ENCODE measurements at places on chromosomes 6 and 20.

- peak; percentile 97 for DNase-seq
These were observed 14.7 kb downstream of the UQCC2 start for GRCh38 chr6:33696548-33697518.

DNA sequence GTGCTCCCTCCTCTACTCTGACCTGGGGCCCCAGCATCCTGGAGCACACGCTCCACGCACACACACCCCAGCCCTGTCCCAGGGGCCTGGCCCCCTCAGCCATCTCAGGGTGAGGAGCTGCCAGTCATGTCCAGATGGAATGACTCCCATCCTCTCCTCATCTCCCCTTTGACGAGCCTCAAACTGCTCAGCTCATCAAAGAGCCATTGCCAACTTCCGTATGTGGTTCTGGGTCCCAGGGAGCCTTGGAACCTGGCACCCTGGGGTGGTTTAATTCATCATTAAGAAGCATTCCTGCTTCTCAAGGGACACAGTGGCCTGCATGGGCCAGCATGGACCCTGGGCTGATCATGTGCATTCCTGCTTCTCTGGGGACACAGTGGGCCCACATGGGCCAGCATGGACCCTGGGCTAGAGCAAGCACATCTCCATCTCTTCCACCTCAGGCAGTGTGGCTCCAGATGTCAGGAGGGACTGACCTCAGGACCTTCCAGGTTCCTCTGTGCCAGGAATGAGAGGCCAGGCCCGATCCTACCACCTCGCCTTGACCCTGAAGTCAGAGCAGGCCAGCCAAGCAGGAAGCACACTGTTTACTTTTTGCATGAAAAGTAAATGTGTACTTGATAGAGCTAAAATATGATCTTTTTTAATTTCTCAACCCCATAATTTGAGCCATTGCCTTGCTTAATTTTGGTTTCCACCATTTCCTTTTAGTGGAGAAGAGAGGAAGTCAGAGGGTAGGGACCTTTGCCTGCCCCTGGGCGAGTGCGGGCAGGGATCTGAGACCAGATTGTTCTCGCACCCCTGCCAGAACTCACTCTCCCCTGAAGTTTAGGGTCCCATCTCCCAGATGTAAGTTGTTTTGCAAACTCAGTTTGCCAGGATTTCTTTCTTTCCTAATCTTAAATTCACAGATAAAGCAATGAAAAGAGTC lies 26.1 kb downstream of the SPATA2 start:
- no peak for DNase-seq

DNA sequence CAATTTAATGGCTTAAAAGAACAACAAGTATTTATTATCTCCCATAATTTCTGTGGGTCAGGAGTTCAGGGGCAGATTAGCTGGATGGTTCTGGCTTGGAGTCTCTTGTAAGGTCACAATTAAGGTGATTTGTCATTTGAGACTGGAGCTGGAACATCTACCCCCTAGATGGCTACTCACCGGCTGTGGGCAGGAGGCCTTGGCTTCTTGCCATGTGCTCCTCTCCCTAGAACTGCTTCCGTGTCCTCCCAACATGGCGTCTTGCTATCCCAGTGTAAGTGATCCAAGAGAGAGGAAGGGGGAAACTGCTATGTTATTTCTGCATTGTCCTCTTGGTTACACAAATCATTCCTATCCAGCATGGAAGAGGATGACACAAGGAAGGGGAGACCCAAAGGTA lies 210.2 kb upstream of the ECI2 start:
- DNase-seq = no peak

- DNase-seq = no peak
These were observed 87.2 kb downstream of the THEMIS start for GRCh38 chr6:127813699-127814027.

- DNase-seq = no peak
These were observed 5.9 kb downstream of the CD2AP start for GRCh38 chr6:47483516-47483852.

GRCh38 chr20:32140603-32141002 lies 31.1 kb downstream of the TM9SF4 start:
- no peak for DNase-seq

DNA sequence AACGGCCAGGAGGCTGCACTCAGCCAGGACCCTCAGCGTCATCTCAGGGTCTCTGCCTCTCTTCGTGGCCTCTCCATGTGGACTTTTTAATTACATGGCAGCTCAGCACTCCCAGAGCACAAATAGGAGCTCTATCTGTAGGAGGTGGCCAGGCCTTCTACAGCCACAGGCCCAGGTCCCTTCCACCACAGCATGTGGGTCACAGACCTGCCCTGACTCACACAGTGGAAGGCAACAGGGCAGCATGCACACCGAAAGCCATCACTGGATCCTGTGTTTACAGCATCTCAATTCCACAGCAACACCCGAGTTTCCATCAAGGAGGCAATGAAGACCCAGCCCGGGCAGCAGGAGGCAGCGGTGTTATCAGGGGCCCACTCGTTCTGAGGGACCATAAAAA lies 65.8 kb upstream of the CD93 start:
- no peak for DNase-seq

DNA sequence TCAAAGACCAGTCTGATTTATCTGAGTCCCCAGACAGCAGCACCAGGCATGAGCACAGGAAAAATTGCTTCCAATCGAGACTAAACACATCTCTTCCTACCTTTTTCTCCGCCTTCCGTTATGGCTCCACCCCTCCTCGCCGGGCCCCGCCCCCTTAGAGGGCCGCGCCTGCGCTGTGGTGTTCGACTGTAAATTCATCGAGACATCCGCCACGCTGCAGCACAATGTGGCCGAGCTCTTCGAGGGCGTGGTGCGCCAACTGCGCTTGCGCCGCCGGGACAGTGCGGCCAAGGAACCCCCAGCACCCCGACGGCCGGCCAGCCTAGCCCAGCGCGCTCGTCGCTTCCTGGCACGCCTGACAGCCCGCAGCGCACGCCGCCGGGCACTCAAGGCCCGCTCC lies 8.9 kb downstream of the REM1 start:
- no peak for DNase-seq

GRCh38 chr20:38969708-38970107 lies 7.6 kb downstream of the DHX35 start:
- DNase-seq = no peak

DNA sequence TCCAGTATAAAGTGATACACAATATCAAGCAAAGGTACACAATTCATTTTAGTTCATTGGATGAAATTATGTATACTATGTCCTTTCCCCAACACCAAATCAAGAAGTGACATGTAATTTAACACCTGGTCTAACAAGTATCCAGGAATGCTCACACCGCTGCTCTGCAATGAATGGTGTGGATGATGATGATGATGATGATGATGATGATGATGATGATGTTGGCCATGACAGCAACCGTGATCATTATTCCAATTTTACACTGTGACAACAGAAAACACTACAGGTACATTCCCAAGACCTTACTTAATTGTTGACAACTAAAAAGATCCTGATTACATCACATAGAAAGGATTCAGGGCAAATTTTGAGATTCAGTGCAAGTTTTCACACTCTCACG lies 622.0 kb downstream of the PHF3 start:
- DNase-seq = no peak

DNA sequence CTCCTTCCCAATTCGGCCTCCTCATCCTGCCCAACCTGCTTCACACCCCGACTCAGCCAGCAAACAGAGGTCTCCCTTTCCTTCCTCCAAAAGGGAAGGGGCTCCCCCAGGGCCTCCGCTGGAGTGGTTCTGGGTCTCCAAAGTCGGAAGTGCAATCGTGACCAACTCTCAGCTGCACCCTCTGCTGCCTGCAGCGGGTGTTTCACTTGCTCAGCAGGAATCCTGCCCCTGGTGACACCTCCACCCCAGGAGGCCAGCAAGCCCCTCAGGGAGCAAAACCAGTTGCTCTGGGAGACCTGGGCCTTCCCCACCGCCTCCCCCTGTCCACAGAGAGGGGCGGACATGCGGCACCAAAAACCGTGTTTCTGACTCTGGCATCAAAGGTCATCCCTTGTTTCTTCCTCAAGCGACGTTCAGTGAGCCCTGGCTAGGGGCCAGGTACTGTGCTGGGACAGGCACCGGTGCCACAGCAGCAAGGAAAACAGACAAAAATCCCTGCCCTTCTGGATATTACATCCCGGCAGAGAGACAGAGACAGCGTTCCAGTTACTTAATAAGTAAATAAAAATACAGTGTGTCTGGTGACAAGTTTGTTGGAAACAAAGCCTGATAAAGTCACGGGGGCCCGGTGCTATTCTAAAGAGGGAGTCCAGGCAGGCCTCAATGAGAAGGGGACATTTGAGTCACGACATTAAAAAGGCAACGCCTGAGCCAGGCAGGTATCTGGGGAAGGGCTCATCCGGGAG lies 219.0 kb downstream of the BMP7 start:
- DNase-seq = no peak

DNA sequence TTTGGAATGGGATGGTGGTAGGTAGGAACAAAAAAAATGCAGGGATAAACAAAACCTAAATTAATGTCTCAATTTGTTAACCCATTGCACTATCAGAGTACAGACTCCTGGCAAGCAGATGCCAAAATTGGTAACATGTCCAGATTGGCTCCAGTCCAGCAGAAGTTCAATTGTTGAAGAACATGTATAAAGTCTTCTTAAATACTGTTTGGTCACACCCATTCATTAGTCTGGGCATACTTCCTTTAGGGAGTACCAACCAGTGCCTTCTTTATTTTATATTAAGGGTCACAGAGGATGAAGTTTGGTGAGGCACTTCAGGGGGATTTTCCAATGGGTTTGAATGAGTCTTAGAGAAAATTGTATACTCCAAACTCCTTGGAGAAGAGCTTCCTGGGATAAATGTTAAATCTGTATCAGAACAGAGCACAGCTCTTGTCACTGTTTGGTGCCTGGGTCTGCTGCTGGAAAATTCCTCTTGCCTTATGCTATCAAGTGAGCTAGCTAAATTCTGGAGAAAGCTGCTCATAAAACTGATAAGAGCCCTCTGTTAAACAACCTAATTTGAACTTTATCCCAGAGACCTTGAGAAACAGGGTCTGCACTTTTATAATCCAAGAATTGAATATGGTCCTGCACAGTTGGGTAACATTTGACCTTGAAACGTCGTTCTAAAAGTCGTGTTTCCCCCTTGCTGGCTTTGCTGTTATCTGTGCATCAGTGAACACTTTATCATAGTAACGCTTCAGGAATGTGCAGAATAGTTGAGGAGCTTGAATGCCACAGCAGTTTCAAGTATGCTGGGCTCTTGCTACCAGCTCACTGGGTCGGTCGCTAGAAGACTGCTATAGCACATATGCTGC lies 334.1 kb upstream of the CITED2 start:
- DNase-seq = no peak

DNA sequence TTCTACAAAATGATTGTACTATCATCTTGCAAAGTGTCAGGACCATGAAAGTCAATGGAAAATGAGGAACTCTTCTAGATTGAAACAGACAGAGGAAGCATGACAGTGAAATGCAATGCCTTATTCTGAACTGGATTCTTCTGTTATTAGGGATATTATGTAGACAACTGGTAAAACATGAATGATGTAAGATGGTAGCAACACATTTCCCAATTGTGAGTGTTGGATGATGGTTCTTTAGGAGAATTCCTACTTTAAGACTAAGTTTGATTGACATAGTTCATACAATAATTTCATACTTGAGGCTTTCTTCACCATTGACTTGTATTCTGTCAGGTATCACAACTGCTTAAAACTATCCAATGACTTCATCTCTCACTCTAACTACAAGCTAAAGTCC lies 4.5 kb downstream of the UBE3D start:
- DNase-seq = no peak

DNA sequence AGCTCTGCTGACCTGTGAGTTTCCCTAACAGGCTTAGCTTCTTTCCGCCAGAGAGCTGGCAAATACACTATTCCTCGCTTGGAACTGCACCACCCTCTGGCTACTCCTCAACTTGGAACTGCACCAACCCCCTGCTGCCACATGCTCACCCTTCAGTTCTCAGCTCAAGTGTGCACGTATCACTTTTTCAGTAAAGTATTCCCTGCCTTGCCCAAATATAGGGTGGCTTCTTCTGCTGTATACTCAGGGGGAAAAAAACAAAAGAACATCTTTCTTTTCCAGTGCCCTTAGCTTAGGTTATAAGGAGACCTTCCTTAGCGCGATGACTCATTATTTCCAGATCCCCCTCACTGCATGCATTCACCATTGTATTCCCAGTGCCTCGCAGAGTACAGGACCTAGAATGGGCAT lies 21.2 kb downstream of the GNAS-AS1 start:
- no peak for DNase-seq

DNA sequence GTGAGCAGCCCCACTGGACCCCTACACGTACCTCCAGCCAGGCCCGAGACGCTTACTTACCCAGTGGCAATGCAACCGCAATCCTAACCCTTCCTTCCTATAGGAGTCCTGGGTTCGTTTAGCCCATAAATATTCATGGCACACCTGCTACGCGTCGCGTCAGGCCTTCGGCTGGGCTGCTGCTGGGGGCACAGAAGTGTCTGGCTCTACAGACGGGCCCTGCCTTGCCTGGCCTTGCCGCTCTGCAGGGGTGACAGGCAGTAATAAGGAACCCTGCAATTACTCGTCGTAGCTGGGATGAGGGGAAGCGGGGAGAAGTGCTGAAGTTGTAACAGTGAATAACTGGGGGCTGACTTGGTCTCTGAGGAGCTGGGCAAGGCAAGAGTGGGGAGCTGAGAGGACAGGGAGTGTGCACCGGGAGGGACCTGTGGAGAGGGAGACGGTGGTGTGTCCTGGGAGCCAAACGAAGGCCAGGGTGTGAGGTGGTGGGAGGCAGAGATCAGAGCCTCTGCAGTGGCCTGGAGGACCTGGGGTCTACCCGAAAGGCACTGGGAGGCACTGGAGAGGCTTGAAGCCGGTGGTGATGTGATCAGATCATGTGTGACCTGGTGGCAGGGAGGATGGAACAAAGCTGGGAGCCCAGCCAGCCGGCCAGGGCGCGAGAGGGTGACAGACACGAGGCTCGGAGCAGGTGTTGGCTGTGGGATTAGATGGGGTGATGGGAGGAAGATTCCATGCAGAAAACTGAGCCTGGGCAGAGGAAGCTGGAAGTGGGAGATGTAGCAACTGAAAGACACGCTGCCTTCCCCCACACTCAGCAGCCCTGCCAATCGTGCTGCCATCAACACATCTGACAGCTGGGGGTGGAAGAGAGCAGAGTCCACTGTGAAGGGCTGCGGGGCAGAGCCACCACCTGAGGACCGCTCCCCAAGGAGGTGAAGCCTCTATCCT lies 36.4 kb downstream of the PSMG4 start:
- DNase-seq = peak; percentile 32

DNA sequence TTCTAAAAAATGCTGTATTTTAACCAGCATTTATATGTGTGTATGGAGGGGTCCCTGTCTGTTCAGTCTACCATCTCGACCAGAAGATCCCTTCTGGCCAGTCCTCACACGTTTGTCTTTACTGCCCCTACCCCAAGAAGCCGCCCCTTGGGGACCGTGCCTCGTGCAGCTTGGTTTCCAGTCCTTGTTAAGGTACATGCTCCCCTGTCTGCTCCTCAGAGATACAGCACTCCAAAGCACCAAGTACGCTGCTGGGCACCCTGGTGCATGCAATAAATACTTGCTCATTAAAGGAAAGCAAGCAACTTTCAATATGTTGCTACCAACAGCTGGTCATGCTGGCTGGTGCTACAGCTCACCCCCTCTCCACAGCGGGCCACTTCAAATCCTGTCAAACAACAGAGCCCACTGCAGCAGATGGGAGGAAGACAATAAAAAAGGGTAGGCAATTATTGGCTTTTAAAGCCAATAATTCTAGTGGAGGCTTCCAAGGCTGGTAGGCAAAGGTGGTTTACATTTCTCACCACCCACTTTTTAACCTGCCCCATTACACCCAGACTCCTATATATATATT lies 61.6 kb downstream of the PSMG4 start:
- peak; percentile 37 for DNase-seq

GRCh38 chr6:137911675-137912191 lies 44.7 kb downstream of the TNFAIP3 start:
- DNase-seq = no peak

- DNase-seq = no peak
These were observed 292.3 kb upstream of the RNF217 start for GRCh38 chr6:124669713-124670480.

Data from NCI-H2081 (cell line).